ENCODE measurements at places on chromosomes 6 and 20.

GRCh38 chr6:18497006-18497405 lies 109.9 kb downstream of the RNF144B start:
- DNase-seq: no peak

- no peak for DNase-seq
Measured at GRCh38 chr20:50678169-50678898, 13.0 kb downstream of the RIPOR3 start.

- no peak for DNase-seq
Measured at GRCh38 chr20:35773154-35773751, 1.4 kb downstream of the PHF20 start.

- no peak for DNase-seq
Measured at GRCh38 chr20:62577490-62577836, 64.8 kb upstream of the SLCO4A1 start.

- no peak for DNase-seq
Measured at GRCh38 chr6:64902596-64902995, 804.4 kb downstream of the EYS start.

- DNase-seq: no peak
Measured at GRCh38 chr6:34616227-34616585, 60.1 kb upstream of the SPDEF start.

DNA sequence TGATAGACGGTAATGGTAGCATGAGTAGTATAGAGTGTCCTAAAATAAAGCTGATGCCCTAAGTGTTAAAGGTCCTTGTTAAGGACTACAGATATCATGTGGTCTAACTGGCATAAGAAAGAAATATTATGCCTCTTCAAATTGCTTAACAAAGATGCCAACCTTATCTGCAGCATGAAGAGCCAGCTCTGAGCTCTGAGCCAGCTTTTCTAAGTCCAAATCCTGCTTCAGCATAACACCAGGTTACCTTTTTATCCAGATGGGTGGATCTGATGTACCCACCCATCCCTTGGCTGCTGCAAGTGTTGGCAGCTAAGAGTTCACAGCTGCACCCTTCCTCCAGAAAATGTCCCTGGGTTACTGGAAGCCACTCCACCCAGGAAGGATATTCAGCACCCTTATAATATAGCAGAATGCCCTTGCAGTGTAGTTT lies 83.8 kb downstream of the TENT5A start:
- no peak for DNase-seq
